ENCODE measurements at places on chromosomes 1 and 21. TPM values are rescaled to one million over a fixed set of nuclear protein-coding genes. Genes with fewer than 3 reads are reported as not detected.

GRCh38 chr1:106925750-106926149 is 130.7 kb upstream of the PRMT6 start:
- no peak overlapping the region for H3K27ac ChIP-seq
- H3K27me3 ChIP-seq, result no peaks in the 10 kb centered on the region
- no peak overlapping the region for H3K4me3 ChIP-seq
- DNase-seq, result no peak
- H3K36me3 ChIP-seq, result no peaks in the 10 kb centered on the region

DNA sequence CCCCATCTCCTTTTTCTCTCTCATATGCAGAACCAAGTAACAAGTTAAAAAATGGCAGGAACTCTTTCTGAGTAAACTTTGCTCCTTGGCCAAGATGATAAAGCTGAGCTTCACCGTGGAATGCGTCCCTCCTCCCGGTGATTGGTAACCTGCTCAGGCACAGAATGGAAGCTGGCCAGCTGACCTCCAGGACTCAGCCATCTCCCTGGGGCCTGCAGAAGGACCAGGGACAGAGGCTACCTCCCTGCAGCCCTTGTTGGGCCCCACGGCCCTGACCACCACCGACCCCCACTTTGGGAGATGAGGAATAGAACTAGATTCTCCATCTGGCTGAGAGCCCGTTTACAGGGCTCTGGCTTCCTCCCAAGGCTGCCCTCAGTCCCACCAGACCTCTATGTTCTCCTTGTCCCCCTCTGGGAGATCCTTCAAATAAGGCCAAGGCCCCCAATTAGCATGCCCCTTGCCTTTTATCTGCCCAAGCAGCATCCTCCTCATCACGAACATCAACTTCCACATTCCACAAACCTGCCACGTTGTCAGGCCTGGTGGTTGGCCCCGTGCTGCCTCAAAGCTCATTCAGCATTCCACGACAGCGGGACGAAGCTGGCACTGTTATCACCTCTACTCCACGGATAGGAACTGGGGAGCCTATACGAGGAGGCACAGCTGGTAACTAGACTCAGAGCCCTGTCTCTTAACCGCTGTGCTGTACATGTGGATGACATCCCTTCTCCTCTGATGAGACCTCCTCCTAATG is 74.2 kb downstream of the CD34 start:
- H3K27ac ChIP-seq, result peak overlapping the region; percentile 12
- H3K4me3 ChIP-seq, result no peak overlapping the region
- H3K27me3 ChIP-seq, result no peaks in the 10 kb centered on the region
- peaks cover 29% of the 10 kb centered on the region for H3K4me1 ChIP-seq

- no peak overlapping the region for H3K4me3 ChIP-seq
- H3K27me3 ChIP-seq, result no peaks in the 10 kb centered on the region
- no peak for DNase-seq
- no peaks in the 10 kb centered on the region for H3K36me3 ChIP-seq
- H3K4me1 ChIP-seq, result peaks cover 2% of the 10 kb centered on the region
- H3K27ac ChIP-seq, result no peak overlapping the region
These were observed 3.9 kb downstream of the RPS6KC1 start for GRCh38 chr1:213054733-213055591.

DNA sequence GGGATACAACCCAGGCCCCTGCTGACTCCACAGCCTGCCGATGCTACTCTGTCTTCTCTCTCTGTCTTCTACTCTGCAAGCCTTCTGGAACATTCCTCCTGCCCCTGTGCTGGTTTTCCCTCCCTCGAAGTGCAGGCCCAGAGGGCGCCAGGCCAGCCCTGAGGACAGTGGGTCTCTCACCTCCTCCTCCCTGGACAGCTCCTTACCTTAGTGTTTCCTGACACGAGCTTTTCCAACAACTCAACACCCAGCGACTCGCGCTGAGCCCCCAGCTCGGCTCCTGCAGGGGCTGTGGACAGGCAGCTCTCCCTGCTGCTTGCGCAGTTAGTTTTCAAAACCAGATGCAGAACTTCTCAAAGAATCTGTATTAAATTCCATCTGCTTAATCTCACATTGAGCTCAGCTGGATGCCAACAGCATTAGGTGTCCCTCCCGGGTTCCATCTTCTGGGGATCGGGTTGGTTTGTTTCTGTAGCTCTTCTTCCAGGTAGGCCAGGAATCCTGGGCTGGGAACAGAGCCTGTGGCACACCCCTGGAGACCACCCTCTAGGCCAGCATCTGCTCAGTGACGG is 54.2 kb downstream of the PTPRU start:
- H3K4me1 ChIP-seq, result no peaks in the 10 kb centered on the region
- no peak for DNase-seq
- no peaks in the 10 kb centered on the region for H3K36me3 ChIP-seq
- H3K27me3 ChIP-seq, result no peaks in the 10 kb centered on the region

Gene PER3
- 18.1 TPM for polyA plus RNA-seq

DNA sequence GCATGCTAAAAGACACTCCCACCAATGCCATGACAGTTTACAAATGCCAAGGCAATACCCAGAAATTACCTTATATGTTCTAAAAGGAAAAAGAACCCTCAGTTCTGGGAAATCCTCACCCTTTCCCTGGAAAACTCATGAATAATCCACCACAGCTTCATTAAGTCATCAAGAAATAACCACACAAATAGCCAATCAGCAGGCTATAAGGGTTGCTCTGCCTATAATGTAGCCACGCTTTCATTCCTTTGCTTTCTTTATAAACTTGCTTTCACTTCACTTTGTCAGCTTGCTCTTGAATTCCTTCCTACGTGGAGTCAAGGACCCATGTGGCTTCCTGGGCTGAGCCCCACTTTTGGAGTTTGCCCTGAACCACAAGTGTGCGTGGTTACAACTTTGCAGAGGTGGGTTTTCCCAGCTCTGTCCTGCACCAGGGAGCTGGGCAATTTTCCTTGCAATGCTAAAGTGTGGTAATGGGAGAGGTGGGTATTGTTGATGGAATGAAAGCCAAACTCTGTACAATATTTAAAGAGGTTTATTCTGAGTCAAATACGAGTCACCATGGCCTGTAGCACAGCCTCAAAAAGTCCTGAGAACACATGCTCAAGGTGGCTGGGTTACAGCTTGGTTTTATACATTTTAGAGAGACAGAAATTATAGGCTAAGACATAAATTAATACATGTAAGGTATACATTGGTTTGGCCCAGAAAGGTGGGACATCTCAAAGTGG is 42.2 kb upstream of the COG2 start:
- no peaks in the 10 kb centered on the region for H3K36me3 ChIP-seq
- no peaks in the 10 kb centered on the region for H3K4me1 ChIP-seq
- H3K4me3 ChIP-seq, result no peak overlapping the region
- DNase-seq, result no peak

GRCh38 chr1:161779393-161779792 is 13.3 kb downstream of the ATF6 start:
- no peaks in the 10 kb centered on the region for H3K27me3 ChIP-seq
- H3K27ac ChIP-seq, result no peak overlapping the region
- H3K4me3 ChIP-seq, result no peak overlapping the region
- H3K36me3 ChIP-seq, result no peaks in the 10 kb centered on the region
- no peak for DNase-seq

GRCh38 chr1:201245082-201245481 is 38.2 kb upstream of the PKP1 start:
- H3K27me3 ChIP-seq, result no peaks in the 10 kb centered on the region
- H3K4me1 ChIP-seq, result no peaks in the 10 kb centered on the region
- no peak overlapping the region for H3K27ac ChIP-seq
- no peaks in the 10 kb centered on the region for H3K36me3 ChIP-seq
- no peak for DNase-seq

DNA sequence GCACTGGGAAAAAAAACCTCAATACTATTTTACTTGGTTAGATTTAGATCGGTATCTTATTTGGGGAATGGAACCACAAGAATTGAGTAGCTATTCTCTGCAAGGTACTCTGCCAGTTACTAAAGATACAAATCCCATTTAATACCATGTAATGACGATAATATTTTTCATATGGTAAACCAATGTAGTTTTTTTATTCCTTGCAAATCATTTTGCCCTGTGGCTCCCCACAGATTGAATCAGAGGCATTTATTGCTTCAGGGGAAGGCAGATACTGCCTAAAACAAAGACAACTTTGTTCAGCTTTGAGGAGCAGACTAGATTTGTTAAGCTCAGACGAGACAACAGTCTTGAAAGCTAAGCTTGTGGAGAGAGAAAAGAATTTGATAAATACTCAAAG is 226.7 kb upstream of the RUNX1 start:
- H3K27me3 ChIP-seq, result no peaks in the 10 kb centered on the region
- H3K27ac ChIP-seq, result no peak overlapping the region
- H3K4me1 ChIP-seq, result no peaks in the 10 kb centered on the region
- no peaks in the 10 kb centered on the region for H3K36me3 ChIP-seq
- no peak for DNase-seq

GRCh38 chr1:207893737-207894582 is 17.0 kb downstream of the CD34 start:
- H3K4me3 ChIP-seq, result no peak overlapping the region
- no peak overlapping the region for H3K27ac ChIP-seq
- no peak for DNase-seq
- H3K36me3 ChIP-seq, result no peaks in the 10 kb centered on the region
- H3K27me3 ChIP-seq, result no peaks in the 10 kb centered on the region
- peaks cover 17% of the 10 kb centered on the region for H3K4me1 ChIP-seq

Gene MIXL1
- 0.23 TPM for polyA plus RNA-seq

- H3K4me1 ChIP-seq, result peaks cover 6% of the 10 kb centered on the region
- H3K27me3 ChIP-seq, result no peaks in the 10 kb centered on the region
- H3K27ac ChIP-seq, result no peak overlapping the region
- H3K4me3 ChIP-seq, result no peak overlapping the region
- H3K36me3 ChIP-seq, result no peaks in the 10 kb centered on the region
These were observed 291.8 kb downstream of the DISC1 start for GRCh38 chr1:231918239-231919015.
